Fibroblast of skin of right quadriceps (primary cell): ENCODE measurements at places on chromosomes 2 and 18.
A peak's percentile ranks its signal among the peaks of the same experiment; 100 is the strongest.

GRCh38 chr2:141201016-141201565 lies 929.7 kb downstream of the LRP1B start:
- DNase-seq: no peak

DNA sequence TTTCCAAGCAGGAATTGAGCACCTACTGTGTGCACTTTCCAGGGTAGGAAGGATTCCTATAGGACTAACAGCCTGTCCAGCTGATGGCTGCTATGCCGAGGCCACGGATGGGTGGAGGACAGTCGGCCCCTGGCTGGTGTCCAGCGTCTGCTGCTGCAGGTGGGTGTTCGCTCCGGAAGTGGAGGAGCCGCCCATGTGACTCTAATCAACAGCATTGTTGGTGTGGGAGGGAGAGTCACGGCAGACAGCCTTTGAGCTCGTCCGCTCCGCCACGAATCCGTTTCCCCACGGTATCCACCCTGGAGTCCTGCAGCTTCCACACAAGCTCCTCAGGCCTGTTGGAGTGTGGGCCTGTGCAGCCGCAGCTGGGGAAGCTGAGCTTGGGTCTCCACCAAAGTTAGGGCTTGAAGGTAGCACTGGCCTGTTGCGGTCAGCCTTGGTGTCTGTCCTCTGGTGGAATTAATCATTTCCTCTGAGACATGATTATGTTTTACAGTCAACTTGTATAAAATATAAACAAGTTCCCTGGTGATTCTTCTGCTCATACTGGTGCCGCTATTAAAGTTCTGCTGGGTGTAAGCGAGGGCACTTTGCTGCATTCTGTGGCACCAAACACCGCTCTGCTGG lies 185.9 kb upstream of the TPO start:
- DNase-seq: no peak

- DNase-seq: no peak
These were observed 656.8 kb downstream of the METTL4 start for GRCh38 chr18:1914489-1914888.

GRCh38 chr18:59072727-59073421 lies 66.8 kb upstream of the SEC11C start:
- no peak for DNase-seq

- no peak for DNase-seq
These were observed 10.5 kb upstream of the MTERF4 start for GRCh38 chr2:241112592-241112991.

DNA sequence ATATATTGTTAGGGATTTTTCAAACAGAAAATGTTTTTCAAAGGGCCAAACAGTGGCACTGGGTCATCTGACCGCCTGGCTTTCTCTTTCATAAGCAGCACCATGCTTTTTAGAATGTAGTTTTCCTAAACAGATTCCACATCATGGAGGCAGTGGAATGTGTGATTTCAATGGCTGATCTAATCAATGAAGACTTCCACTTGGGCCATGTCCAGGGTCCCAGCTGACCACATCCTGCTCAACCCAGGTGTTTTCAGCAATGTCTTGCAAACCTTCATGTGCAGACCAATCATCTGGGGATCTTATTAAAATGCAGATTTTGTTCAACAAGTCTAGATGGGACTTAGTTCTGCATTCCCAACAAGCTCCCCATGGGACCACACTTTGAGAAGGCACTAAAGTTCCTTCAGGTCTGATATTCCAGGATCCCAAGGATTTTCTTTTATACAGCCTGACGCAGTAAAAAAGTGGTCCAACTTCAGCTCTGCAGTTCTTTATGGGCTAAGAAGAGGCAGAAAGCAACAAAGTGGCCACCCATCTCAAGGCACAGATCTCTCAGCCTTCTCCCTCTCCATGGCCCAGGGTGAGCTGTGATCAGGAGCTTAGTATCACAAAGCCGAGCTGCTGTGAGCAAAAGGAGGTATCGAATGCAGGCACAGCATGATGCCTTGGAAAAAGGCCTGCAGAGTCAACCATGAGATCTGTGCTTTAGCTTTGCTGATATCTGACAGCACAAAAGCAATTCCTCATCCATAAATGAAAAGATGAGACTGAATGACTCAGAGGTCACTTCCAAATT lies 3.7 kb downstream of the ALKAL2 start:
- no peak for DNase-seq

DNA sequence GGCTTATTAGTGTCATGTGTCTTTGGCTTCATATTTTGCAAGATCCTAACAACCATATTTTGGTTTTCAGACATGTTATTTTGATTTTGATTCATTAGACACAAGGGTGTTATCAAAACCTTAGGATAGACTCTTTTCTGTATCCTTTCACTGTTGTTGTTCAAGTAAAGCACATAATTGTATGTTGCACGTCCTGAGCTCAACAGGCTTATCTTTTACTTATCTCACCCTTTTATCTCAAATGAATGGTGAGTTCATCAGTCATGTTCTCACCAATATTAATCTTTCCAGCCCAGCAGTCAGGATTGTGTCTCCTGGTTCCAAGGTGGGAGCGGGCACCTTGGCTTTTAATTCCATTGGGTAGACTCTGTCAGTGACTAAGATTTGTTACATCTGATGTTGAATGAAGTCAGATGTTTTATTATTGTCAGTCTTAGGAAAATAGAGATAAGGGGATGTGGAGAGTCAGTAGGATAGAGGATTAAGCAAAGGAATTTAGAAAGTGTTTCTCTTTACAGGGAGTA lies 11.9 kb downstream of the GPN1 start:
- DNase-seq: no peak

DNA sequence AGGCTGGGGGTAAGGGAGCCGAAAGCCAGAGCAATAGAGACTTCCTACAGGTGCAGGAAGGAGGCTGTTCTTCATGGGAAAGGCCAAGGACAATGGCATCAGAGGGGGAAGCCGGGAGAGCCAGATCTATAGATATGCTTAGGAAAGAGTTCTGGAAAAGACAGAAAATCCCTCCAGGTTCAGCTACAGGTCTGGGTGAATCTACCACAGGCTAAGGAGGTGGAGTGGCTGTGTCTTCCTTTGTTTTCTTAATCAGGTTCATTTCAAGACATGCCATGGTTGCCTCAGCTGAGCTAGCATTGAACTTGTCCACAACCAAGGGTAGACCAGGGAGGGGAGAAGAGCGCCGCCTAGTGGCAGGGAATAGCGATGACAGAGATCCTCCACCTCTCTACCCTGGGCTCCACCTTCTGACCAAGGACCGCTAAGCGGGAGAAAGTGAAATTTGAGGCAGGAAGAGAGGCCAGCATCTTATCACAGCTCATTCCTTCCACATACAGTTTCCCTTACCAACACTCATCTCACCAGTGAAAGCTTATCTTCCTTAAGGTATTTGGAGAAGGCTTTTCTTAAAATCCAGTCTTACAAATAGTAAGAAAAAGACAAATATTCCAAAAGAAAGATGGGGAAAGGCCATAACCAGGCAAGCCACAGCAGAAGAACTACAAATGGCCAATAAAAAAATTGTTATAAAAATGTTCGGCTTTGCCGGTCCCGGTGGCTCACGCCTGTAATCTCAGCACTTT lies 74.2 kb downstream of the VIT start:
- DNase-seq: peak; percentile 28

GRCh38 chr2:104977958-104978357 lies 59.9 kb upstream of the MRPS9 start:
- DNase-seq: no peak

- no peak for DNase-seq
These were observed 66.8 kb downstream of the BIN1 start for GRCh38 chr2:127040169-127040568.

GRCh38 chr2:86032861-86033595 lies 72.7 kb downstream of the POLR1A start:
- no peak for DNase-seq

- DNase-seq: peak; percentile 57
These were observed 15.5 kb upstream of the ARHGAP28 start for GRCh38 chr18:6714010-6714409.

GRCh38 chr2:240339411-240340360 lies 95.8 kb upstream of the GPC1 start:
- DNase-seq: no peak

- DNase-seq: no peak
These were observed 2.8 kb upstream of the TUBA4B start for GRCh38 chr2:219250049-219250781.

GRCh38 chr2:48265169-48266030 lies 264.6 kb upstream of the STON1 start:
- DNase-seq: no peak

GRCh38 chr2:8403876-8404275 lies 278.0 kb upstream of the ID2 start:
- DNase-seq: no peak

DNA sequence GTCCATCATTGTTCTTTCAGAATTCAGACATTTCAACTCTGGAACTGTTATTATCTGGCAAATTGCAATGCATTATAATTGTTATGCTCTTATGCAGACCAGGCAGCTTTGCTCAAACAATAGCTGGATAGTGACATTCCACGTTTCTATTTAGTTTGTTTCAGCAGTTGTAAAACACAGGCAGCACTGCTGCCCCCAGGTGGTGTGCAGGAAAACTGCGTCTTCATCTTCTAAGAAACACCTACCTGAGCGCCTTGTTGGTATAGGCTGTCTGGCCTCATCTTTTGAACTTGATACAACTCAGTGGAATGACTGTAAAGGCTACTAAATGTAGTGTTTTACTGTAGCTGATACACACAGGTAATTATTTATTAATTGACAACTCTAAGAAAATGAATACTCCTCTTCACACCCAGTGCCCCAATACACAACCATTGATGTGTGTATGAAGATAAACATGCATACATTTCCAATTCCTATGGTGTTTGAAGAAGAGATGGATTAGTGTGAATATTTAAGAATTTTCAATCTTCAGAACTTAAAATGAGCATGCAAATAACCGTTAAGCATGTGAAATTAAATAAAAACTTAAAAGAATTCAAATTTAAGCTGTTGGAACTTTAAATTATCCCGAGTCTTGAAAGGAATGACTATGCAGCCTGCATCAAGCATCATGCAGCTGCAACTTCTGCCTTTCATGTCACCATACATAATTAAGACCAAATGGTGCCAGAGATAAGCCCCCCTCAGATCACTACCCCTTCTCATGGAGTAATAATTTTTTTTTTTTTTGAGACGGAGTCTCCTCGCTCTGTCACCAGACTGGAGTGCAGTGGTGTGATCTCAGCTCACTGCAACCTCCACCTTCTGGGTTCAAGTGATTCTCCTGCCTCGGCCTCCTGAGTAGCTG lies 85.6 kb downstream of the CD8B2 start:
- DNase-seq: no peak

GRCh38 chr2:132896073-132896472 lies 226.1 kb upstream of the LYPD1 start:
- no peak for DNase-seq

GRCh38 chr2:189002079-189002478 lies 27.9 kb downstream of the COL3A1 start:
- DNase-seq: peak; percentile 62

DNA sequence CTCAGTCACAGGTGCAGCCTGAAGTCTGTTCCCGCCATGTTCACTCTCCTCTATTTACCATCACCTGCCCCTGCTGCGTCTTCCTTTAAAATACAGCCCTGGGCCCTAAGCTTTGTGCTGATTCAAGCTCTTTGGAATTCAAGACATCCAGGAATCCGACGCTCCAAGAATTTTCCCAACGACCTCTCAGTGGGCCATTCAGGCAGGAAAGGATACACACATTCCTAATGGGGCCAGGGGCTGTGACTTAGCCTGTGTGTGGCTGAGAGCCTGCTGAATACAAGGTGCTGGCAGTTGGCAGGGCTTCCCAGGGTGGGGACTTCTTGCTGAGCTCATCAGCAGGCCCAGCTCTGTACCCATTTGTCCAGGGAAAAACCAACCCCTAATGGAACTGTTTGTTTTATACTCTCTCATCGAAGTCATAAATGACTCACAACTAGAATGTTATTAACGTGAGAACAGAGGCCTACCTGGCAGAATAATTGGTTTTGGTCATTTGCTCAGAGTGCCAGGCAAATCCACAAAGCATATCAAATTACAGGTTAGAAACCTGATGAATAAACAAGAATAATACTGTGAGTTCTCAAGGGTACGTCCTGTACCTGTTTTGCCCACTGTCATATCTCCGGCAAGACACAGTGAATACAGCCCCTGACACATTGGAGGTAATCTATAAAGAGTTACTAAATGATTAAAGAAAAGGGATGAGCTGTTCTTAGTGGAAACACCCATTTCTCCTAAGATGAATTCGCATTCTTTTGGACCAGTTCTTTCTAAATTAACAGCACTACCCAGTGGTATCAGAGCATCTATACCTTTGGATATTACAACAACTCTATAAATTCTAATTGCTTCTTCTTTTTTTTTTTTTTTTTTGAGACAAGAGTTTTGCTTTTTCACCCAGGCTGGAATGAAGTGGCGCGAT lies 12.6 kb upstream of the KCMF1 start:
- DNase-seq: peak; percentile 95

DNA sequence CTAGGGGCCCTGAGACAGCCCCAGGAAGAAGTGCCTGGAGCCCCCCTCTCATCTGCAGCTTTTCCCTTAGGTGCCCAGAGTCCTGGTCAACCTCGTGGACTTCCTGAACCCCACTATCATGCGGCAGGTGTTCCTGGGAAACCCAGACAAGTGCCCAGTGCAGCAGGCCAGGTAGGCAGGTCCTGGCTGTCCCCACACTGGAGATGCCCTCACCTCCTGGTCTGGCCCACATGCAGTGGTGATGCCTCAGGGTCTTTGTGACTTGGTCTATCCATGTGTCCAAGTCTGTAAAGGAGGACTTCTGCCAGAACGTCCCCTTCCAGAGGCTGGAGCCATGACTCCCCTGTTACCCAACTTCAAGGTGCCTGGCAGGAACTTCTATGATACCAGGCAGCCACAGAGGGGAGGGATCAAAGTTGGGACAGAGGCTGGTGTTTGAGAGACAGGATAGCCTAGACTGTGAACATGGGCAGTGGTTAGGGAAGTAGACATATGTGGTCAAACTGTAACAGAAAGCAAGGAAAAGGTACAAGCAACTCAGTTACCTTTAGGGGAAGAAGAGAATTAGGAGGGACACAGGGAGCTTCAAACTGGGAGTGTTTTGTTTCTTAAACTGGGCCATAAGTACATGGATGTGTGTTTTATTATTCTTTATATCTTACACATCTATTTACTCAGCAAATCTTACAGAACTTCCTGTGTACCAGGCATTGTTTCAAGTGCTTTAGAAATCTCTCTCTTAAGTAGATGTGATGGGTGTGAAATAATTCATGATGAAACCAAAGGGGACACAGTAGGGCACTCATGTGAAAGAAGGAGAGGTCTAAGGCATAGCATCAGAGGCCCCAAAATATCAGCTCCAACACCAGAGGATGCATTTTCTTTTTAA lies 107.1 kb downstream of the PLB1 start:
- no peak for DNase-seq

DNA sequence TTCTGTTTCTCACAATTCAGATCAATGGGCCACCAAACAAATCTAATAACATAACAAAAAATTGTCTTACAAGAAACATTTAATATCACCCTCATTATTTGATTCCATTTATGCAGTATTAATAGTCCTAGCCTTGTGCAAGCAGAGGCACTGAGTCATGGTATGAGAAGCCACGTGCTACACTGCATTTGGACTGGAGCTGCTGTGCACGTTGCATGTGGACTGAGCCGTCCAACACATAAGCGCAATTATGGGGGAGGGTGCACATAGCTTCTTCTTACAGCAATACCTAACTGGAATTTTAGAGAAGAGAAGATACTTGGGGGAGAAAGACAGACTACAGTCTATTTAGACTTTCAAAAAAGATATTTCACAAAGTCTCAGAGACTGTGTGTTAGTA lies 329.6 kb upstream of the ID2 start:
- peak; percentile 42 for DNase-seq

- no peak for DNase-seq
These were observed 753.6 kb downstream of the DCC start for GRCh38 chr18:53093636-53094035.
